Substantia nigra (tissue), 51 donors: ENCODE measurements at places on chromosomes 1 and 21.

- no peak for DNase-seq
These were observed 56.1 kb downstream of the MEF2D start for GRCh38 chr1:156444407-156445001.

DNA sequence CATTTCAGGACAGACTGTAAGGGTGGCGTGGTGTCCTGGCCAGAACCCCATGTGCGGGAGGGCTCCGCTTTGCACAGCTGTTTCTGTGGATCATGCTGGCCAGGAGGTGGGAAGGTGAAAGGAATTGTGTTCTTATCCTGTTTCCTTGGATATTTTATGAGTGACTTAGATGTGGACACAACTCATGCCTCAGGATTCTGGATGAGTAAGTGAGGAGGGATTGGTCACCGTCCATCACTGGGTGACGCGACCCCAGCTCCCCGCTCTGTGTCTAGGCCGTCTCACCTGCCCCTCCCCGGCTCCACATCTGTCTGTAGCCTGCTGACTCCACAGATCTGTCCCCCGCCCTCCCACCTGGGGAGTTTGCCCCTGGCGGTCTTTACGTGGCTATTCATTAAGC, 48.8 kb downstream of the PIK3CD start:
- DNase-seq: no peak

DNA sequence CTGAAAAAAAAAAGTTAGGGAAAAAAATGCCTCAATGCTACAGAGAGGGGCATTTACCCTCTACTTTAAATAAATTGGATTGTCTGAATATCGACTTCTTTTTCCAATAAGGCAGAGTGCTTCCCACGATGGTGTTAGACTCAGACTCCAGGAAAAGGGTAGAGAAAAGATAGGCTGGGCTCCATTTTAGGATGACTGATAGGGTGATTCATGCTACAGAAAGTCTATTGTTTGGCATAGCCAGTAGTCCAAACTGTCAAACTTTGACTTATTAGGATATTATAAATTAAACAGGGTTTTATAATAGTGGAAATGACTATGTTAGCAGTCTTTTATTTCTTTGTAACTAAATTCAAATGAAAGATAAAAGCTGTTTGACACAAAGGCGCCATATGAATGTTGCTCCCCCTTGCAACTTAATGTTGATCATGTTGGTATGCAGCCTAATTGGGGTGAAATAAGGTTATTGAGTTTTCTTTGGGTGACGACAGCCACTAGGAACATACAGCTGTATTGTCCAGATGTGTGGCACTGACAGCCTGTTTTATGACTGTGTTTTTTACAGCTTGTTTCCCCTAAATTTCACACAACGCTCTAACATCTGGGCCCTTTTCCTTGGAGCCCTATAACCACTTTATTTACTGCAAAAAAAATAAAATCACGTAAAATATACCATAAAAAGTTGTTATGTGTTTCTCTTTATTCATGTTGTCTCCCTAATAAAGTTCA, 69.3 kb downstream of the SPAG17 start:
- no peak for DNase-seq

DNA sequence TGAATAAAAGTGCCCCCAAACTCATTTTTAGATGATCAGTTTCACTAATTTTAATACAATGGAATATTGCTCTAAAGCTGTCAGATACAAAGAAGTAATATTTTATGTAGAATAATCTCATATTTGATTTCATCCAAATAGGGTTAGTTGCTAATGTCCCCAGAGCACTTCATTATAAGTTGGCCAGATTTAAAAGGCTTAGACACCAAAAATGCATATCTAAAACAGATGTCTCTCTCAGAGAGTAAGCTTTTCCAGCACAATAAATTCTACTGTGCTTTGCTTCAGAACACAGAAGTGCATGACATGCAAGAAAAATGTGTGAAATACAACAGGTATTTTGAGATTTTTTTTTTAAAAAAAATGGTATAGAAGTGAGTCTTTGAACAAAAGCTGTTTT, 194.2 kb downstream of the LRRIQ3 start:
- DNase-seq: no peak

- DNase-seq: no peak
These were observed 33.6 kb downstream of the LRRN2 start for GRCh38 chr1:204651843-204652421.

GRCh38 chr1:201753492-201753891, 75.5 kb upstream of the IPO9 start:
- DNase-seq: no peak

DNA sequence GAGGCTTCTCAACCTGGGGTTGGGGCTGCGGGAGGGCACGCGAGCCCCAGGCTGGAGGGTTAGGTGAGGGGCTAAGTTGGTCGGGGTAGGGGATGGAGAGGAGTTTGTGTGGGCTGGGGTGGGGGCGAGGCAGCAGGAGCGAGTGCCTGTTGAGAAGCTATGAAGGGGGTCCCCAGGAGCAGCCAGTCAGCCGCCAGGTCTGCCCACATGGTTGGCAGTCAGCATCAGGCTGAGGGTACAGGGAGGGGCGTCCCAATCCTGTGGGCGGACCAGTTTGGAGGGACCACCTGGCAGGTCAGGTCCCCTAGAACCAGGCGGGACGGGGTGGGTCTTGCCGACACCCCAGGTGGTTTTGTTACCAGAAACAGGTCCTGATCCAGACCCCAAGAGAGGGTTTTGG, 400 bp upstream of the TRIM17 start:
- no peak for DNase-seq

GRCh38 chr1:222285526-222285925, 262.4 kb downstream of the HHIPL2 start:
- no peak for DNase-seq

DNA sequence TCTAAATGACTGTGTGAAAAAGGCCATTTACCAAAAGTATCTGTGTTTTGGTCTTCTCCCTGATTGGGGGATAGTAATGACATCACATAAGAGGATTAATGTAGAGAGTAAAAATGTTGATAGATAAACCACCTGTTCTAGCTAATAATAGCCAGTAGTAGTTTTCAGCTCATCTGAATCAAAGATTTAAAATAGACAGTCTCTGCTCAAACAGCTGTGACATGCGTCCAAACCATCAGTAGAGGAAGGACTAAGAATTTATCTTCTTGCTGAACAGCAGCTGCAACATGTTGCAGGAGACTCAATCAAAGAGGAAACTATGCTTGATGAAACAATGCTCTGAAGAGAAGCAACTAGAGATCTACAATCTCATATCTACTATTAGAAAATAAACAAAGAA, 21.4 kb downstream of the TMPRSS15 start:
- DNase-seq: no peak

GRCh38 chr1:227191607-227192006, 126.7 kb downstream of the CDC42BPA start:
- DNase-seq: no peak
